ENCODE measurements at places on chromosomes 16 and 17.

DNA sequence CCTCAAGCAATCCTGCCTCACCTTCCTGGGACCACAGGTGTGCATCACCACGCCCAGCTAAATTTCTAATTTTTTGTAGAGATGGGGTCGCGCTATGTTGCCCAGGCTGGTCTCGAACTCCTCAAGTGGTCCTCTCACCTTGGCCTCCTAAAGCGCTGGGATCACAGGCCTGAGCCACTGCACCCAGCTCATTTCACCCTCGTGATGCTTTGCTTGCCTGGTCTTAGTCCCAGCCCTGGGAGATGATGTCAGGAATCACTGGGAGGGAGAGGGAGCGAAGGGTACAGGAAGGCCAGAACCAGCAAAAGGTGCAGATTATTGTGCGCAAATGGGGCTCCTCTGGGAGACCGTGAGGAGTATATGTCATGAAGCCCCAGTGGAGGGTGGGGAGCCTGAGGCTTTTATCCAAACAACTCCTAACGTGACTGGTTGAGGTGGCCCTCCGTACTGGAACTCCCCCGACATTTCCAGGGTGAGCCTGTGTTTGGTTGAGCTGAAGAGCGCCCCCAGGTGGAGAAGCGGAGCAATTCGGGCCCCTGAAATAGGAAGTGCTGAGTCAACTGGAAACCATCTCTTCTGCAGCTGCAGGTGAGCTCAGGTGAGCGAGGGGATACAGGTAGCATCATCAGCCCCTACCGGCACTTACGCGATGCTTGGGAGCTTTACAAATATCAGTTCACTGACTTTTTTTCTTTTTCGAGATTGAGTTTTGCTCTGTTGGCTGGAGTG, 41.2 kb upstream of the HAPSTR1 start:
- DNase-seq = no peak

DNA sequence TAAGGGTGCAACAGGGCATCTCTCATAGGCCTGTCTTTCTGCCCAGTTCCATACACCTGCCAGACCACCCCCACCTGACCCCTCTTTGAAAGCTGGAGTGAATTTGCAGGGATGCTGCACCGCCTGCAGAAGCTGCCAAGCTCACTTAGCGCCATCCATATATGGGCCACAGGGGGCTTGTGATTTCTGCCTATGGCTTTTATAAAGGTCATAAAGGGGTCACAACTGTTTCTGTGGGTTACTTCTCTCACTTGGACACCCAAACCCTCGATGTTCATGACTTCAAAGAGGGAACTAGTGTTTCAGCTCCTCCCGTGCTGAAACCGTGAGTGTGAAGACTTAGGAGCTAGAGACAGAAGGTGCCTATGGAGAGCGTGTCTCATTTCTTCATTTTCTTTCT, 23.9 kb upstream of the MEAK7 start:
- DNase-seq = no peak

DNA sequence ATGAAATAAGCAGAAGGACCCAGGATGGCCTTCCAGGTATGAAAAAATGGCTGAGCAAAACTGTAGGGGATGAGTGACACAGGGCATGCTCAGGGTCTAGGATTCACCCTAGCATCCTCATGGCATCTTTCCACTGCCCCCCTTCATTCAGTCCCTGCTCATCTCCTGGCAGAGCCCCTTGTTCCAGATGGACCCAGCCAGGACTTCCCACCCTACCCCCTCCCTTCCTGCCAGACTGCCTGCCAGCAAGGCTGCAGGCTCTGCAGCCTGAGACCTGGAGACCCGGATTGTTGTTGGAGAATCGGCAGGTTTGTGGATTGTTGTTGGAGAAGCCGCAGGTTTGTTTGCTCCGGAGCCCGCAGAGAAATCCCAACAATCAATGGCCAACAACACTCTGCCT, 6.6 kb downstream of the SEZ6 start:
- DNase-seq = no peak

DNA sequence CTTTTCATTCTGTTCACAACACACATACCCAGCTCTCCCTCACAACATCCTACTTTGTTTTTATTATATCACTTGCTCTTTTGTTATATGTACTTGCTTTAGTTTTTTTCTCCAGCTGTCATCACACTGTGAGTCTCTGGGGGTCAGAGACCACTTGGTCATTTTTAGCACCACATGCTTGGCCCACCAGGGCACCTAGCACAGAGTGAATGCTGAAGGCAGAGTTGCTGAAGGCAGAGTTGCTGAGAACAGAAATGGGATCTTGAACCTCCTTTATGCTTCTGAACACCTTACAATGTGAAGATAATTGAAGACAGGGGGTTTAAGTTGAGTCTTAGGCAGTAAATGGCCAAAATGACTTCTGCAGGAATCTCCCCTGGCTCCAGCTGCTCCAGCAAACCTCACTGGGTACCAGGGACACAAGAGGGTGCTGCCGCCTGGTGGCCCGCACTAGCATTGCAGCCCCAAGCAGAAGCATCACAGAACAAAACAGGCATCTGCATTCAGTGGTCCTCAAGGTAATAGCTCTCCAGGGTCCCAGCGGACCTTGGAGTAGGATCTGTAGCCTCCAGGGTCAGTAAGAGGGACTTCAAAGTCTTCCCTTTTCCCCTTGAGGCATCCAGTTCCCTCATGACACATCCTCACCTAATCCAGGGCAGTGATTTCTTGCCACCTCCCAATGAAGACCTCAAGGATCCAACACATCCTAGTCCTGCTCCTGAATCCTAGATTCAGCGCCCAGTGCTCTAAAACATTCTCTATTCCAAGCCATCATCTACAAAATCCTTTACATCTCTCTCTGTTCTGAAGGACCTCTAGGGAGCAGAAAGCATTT, 1972.6 kb downstream of the TP53TG3F start:
- peak; percentile 43 for DNase-seq

GRCh38 chr17:61456688-61457225, 4.5 kb downstream of the TBX4 start:
- no peak for DNase-seq

DNA sequence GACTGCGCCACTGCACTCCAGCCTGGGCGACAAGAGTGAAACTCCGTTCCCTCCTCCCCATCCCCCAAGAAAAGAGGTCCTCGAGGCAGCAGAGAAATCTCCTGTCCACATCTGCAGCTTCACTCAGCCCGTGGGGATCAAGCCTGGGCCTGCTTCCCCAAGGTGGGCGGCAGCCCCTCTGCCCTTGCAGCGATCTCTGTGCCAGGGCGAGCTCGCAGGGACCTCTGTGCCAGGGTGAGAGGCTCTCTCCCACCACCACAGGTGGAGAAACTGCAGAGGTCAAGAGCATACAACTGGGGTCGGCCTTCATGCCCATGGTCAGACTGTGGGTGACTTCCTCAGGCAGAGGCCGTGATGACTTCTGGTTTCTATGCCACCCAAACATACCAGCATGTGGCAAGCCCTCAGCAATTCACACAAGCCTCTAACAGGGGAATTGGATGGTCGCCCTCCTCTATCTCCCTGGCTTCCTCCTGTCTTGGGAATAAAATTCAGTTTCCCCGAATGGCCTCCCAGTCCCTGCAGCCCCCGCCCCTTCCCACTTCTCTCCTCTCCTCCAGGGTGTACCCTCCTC, 5.5 kb downstream of the SLC43A2 start:
- no peak for DNase-seq

- no peak for DNase-seq
Observed at GRCh38 chr17:17034496-17035075, 7.7 kb upstream of the MPRIP start.

Data from head of caudate nucleus (tissue), 42 donors.